Fibroblast of gingiva (primary cell): ENCODE measurements at places on chromosomes 6 and 20.

- DNase-seq: no peak
Measured at GRCh38 chr6:47428746-47429664, 48.6 kb upstream of the CD2AP start.

DNA sequence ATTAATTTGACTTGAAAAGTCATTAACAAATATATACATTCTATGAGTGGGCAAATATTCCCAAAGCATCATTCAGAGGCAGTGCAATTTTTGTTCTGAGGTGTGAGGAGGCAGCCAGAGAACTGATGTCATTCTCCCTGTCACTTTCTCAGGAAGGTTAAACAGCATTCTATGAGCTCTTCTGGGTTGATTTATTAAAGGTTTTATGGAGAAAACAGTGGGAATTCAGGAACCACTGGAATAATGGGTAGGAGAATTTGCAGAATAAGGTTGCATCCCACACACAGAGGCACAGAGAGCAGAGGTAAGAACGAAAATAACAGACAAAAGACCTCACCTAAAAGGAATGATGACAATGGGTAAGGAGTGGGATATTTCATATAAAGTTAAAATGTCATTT, 860.6 kb downstream of the TFAP2A start:
- no peak for DNase-seq

- no peak for DNase-seq
Measured at GRCh38 chr20:64093013-64093503, 8.9 kb upstream of the LKAAEAR1 start.

- DNase-seq: no peak
Measured at GRCh38 chr6:50527985-50528384, 185.3 kb upstream of the TFAP2D start.

GRCh38 chr6:114049367-114049966, 78.5 kb upstream of the HDAC2 start:
- DNase-seq: no peak

DNA sequence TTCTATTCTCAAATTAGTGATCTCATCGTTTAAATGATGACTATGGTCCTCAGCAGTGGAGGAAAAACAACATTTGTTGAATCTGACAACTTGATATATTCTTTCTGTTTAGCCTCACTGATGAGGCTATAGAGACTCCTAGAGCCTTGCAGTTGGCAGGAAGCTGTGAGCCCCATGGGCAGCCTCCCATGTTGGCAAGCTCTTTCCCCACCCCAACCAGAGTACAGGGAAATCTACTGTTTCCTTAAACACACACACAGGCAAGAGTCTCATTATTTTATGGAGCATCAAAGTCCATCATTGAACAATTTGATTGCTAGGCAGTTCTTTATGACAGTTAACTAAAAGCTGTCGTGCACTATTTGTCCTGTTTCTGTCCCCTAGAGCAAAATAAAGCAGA, 498.2 kb upstream of the CITED2 start:
- DNase-seq: no peak

- no peak for DNase-seq
Measured at GRCh38 chr6:16914184-16914583, 152.9 kb upstream of the ATXN1 start.

GRCh38 chr6:113143206-113143605, 713.9 kb upstream of the MARCKS start:
- no peak for DNase-seq

DNA sequence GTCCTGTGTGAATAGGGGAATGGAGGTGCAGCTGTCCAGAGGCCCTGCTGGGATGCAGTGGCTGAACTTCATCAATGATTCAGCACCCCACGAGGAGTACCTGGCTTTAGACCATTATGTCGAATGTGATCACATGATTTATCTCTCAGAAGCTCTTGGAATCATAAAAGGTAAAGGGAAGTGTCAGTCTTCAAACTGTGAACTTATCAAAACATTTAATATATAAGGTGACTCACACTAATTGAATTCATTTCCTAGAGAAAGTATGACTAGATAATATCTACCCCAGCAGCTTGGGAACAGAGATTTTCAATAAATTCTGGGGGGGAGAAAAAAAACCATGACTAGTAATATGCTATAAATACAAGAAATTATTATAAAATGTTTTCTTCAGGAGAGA, 29.5 kb downstream of the ALDH8A1 start:
- no peak for DNase-seq

- DNase-seq: no peak
Measured at GRCh38 chr6:117414770-117415169, 11.0 kb downstream of the ROS1 start.

- DNase-seq: no peak
Measured at GRCh38 chr6:23170049-23170448, 600.7 kb downstream of the HDGFL1 start.

- DNase-seq: no peak
Measured at GRCh38 chr20:48809673-48810072, 18.1 kb downstream of the PREX1 start.

DNA sequence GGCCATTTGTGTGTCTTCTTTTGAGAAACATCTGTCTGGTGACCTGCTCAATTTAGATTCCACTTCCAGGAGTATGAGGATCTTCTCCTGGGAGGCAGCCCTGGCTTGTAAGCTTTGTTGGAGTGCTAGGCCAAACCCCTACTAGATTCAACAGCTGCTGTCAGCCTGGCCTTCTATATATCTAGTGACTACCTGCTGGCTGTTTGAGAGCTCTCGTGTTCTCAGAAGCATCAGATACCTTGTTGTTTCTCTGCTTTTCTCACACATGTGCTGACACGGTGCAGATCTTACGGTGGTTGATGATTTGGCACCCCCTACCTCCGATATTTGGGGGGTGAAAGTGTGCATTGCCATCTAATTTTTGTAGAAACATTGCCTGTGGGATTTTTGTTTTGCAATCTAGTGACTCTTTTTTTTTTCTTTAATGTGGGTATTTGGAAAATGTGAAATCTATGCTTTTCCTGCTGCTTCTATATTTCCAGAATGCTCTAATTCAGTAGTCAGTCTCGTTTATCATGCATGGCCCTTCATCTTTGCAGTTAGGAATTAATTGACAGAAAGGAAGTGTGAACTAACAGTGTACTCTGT, 4.7 kb downstream of the CCN2 start:
- peak; percentile 76 for DNase-seq

DNA sequence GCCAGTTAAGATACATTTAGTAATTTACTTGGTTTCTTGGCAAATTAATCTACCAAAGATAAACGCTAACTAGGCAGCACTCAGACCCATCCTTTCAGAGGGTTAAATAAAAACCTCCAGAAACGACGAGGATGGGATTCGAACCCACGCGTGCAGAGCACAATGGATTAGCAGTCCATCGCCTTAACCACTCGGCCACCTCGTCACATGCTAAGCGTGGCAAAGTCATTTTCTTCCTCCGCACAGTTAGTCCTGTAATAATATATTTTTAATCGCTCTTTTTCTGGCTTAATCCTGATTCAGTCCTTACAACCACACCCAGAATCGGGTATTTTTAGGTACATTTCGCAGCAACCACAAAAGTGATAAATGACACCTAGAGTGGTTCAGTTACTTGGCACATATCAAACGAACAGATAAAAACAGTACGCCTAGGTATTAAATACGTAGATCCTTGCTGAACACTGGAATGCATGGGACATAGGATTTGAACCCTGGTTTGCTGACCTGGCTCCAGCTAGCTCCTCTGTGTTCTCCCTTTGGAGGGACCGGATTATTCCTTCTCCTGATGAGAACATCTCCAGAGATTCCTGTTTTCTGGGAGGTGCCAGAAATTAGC, 71.6 kb downstream of the GPX5 start:
- DNase-seq: peak; percentile 63

GRCh38 chr20:59117526-59117925, 46.1 kb upstream of the ZNF831 start:
- no peak for DNase-seq

DNA sequence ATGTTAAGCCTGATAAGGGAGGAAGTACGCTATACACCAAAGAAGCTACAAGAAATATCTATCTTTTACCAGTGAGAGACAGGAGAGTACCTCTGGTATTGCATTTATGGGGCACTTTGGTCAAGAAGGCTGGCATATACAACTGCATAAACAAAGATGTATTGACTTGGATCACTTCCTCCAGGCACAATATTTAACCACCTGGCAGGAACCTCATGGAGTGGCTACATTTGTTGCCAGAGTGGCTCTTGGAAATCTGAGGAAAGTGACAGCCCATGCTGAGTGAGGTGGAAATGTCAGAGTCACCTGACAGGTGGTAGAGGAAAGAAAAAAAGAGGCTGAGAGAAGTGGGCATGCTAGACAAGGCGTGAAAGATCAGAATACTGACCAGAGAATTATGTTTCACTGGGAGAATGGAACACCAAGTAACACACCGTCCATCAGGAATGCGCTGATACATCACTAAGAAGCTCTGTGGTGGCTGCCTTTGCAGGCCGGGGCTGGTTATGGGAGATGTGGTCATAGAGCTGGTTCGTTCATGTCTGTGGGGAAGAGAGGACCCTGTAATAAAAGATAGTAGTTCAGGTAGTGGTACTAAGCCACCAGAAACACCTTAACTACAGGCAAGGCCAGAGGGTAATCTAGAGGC, 61.4 kb upstream of the UFL1 start:
- DNase-seq: no peak

- no peak for DNase-seq
Measured at GRCh38 chr6:29355603-29356002, 13.1 kb downstream of the OR5V1 start.

GRCh38 chr6:19004176-19004575, 617.0 kb downstream of the RNF144B start:
- no peak for DNase-seq

DNA sequence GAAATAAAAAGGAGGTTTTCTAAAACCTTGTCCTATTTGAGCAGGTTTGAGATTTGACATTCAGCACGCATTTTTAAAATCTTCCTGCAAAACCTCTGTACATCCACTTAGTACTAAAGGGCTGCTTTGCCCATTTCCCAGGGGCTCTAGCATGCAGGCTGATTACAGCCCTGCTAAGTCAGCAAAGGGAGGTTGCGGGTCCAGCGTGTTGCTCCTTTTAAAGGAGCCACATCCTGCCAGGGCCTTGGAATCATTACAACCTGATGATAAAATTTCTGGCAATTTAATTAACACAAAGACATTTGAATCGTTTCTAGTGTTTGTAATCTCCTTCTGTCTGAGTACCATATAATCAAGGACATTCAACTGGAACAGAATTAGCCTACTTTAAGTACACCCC, 455.1 kb upstream of the CITED2 start:
- no peak for DNase-seq

DNA sequence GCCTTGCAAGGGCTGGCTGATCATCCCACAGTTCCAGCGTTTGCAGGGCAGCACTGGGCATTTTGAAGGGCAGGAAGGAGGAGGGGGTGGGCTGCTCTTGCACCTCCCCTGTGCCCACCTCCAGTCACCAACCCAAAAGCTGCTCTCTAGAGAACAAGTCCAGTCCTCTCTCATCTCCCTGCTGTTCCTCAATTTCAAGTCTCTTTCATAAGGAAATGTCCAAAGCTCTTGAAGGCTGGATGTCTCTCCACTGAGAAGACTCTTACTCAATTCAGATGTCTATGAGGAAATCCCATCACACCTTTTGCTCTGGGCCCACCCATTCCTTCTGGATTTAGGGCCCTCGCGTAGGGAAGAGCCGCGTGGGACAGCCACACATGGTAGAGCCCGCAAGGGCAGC, 31.7 kb downstream of the WRNIP1 start:
- DNase-seq: no peak

DNA sequence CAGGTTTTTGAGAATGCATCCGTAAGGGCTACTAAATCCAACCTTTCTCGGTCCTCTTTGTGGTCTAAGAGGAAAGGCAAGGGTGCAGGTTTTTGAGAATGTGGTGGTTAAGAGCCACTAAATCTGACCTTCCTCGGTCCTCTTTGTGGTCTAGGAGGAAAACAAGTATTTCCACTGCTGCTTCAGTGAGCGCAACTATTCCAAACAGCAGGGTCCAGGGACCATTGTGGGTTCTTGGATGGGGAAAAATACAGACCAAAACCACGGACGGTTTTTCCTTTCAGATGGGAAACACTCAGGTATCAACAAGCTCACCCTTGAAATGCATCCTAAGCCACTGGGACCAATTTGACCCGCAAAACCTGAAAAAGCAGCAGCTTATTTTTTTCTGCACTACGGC, 21.9 kb downstream of the BTBD9 start:
- DNase-seq: no peak

DNA sequence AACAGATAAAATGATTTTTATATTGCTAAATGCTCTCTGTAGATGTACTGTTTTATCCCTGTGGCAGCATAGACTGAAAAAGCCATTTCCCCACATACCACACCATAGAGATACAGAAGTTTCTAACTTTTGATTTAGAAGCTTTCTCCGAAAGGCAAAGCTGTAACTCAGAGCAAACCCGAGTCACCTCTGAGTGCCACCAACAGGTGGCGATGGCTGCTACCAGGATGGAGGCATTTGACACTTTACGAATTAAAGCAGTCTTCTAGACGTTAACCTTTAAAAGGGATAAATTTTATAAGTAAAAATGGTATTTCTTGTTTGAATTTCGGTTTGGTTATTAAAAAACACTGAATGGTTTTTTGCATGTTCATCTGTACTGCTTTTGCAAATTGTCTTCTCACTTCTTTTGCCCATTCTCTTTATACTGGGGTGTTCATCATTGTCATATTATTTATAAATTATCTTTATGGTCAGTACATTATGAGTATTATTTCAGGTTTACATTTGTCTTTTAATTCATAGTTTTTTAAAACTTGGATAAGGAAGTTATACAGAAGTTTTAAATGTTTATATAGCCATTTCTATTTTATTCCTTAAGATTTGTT, 201.0 kb upstream of the CEP162 start:
- DNase-seq: peak; percentile 45

DNA sequence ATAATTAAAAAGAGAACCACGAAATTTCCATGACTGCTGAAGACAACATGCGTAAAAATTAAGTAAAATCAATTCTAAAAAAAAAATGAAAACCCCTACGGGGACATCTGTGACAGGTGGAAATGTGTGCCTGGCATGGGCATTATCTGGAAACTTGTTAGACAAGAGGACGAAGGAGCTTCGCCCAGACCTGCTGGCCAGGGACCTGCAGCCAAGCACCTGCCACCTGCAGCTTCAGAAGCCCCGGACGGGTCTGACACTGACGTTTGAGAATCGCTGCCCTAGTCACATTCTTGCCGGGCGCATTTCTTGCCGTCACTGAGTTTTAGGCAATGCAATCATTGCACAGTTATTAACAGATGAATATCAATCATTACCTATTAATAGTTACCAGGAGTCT, 140.3 kb downstream of the SMOC2 start:
- no peak for DNase-seq
